ENCODE measurements at places on chromosomes 7 and 10.

DNA sequence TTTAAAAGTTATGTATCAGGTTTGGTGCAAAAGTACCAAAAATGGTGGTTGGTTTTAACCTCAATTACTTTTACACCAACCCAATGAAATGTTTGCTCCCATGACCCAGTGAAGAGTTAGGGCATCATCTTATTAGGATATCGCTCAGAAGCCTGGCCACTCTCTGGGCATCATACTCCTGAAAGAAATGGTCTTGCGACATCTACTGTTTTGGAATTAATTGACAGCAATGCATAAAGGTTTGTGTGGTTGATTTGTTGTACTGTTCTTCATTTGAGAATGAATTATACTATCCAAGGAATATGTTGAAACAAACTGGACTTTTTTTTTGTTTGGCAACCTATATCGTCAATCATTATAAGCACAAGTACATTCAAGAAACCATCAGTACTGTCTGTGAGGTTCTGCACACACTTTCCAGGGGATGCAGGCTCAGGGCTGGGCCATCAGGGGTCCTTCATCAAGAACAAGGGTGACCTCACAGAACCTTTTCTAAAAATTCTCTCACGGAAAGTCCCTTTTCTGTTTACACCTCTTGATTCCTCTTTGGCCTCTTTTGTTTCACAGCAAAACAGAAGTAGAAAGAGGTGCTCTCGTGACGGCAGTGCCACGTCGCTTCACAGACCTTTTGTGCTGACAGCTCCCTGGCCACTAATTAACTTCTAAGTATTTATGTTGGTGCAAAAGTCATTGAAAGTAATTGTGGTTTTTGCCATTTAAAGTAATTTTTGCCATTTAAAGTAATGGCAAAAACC lies 117.2 kb upstream of the KLF6 start:
- H3K4me3 ChIP-seq = no peak overlapping the region
- peak; percentile 5 for DNase-seq
- H3K4me1 ChIP-seq = no peaks in the 10 kb centered on the region
- no peak overlapping the region for H3K27ac ChIP-seq
- no peaks in the 10 kb centered on the region for H3K36me3 ChIP-seq

GRCh38 chr10:70744617-70745143 lies 40.5 kb downstream of the TBATA start:
- H3K4me3 ChIP-seq = no peak overlapping the region
- H3K27me3 ChIP-seq = no peaks in the 10 kb centered on the region
- H3K36me3 ChIP-seq = no peaks in the 10 kb centered on the region

GRCh38 chr10:29613791-29614190 lies 21.0 kb downstream of the SVIL start:
- H3K27ac ChIP-seq = no peak overlapping the region
- H3K36me3 ChIP-seq = no peaks in the 10 kb centered on the region
- H3K4me1 ChIP-seq = peaks cover 23% of the 10 kb centered on the region
- H3K4me3 ChIP-seq = no peak overlapping the region
- DNase-seq = no peak
- H3K27me3 ChIP-seq = no peaks in the 10 kb centered on the region

DNA sequence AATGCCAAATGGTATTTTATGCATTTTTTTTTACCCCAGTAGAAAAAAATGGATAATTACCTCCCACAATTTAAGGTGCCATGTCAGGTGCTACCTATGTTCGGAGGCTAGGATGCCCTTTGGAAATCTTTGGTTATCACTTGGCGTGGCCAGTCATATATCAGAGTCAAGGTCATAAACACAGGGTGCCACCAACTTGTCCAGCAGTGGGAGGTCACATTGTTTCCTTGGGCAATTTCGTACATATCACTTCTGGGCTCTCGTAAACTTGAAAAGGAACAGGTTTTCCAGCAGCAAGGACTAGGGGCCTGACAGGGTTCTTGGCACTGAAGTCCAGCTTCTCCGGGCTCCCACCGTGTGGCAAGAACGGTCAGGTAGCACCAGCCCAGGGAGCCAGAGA lies 48.0 kb upstream of the BHLHA15 start:
- H3K4me3 ChIP-seq = no peak overlapping the region
- H3K27ac ChIP-seq = no peak overlapping the region

- no peaks in the 10 kb centered on the region for H3K36me3 ChIP-seq
- no peak for DNase-seq
- no peaks in the 10 kb centered on the region for H3K4me1 ChIP-seq
- H3K4me3 ChIP-seq = no peak overlapping the region
Measured at GRCh38 chr10:80871083-80871482, 333.4 kb downstream of the SH2D4B start.

GRCh38 chr7:22427104-22427503 lies 70.2 kb upstream of the RAPGEF5 start:
- no peak overlapping the region for H3K4me3 ChIP-seq
- H3K27ac ChIP-seq = no peak overlapping the region
- H3K4me1 ChIP-seq = no peaks in the 10 kb centered on the region

- no peaks in the 10 kb centered on the region for H3K27me3 ChIP-seq
- H3K4me3 ChIP-seq = no peak overlapping the region
Measured at GRCh38 chr10:49052069-49052468, 63.3 kb downstream of the VSTM4 start.

DNA sequence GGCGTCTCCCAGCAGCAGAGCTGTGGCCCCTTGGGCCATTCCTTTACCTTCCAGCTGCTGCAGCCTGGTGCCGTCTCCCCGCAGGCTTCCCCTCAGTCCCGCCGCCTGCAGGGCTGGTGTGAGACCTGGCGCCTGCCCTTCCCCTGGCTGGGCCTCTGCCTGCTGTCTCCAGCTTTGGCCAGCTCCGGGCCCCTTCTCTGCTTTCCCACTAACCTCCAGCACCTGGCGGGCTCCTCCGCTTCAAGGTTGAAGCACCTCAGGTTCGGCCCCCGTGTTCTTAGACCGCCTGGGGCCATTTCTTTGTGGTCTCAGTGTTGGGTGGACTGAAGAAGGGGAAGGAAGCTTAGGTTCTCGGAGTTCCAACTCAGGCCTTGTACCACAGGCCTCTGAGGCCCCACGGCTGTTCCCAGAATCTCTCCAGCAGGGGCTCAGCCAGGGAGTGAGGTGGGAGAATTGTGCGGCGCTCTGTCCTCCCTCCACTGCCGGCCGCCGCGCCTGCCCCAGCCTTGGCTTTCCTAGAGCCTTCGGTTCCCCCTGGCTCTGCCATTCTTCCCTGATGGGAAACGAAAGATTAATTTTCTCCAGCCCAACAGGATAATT lies 30.3 kb downstream of the GBX1 start:
- peak overlapping the region; percentile 34 for H3K27ac ChIP-seq
- no peaks in the 10 kb centered on the region for H3K27me3 ChIP-seq
- H3K4me3 ChIP-seq = no peak overlapping the region
- H3K36me3 ChIP-seq = no peaks in the 10 kb centered on the region

DNA sequence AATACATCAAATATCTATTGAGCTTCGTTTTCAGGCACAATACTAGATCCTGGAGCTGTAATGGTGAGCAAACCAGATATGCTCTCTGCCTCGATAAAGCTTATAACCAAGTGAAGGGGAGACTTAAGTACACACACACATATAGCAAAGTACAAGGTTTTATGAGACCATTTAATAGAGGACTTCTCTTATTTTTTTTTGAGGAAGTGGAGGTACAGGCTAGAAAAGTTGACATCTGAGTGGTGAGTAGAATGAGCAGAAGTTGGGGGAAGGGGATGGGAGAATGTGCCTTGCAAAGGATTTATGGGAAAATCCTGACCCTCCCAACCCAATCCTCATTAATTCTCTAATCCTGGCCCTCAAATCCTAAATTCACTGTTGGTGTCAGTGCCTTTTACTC lies 7.7 kb downstream of the CCDC136 start:
- DNase-seq = no peak
- peaks cover 25% of the 10 kb centered on the region for H3K4me1 ChIP-seq
- no peaks in the 10 kb centered on the region for H3K27me3 ChIP-seq
- peaks cover 22% of the 10 kb centered on the region for H3K36me3 ChIP-seq
- H3K4me3 ChIP-seq = no peak overlapping the region

GRCh38 chr10:5862360-5862961 lies 27.2 kb downstream of the ANKRD16 start:
- DNase-seq = no peak
- H3K4me1 ChIP-seq = no peaks in the 10 kb centered on the region
- H3K27me3 ChIP-seq = no peaks in the 10 kb centered on the region
- no peak overlapping the region for H3K4me3 ChIP-seq

DNA sequence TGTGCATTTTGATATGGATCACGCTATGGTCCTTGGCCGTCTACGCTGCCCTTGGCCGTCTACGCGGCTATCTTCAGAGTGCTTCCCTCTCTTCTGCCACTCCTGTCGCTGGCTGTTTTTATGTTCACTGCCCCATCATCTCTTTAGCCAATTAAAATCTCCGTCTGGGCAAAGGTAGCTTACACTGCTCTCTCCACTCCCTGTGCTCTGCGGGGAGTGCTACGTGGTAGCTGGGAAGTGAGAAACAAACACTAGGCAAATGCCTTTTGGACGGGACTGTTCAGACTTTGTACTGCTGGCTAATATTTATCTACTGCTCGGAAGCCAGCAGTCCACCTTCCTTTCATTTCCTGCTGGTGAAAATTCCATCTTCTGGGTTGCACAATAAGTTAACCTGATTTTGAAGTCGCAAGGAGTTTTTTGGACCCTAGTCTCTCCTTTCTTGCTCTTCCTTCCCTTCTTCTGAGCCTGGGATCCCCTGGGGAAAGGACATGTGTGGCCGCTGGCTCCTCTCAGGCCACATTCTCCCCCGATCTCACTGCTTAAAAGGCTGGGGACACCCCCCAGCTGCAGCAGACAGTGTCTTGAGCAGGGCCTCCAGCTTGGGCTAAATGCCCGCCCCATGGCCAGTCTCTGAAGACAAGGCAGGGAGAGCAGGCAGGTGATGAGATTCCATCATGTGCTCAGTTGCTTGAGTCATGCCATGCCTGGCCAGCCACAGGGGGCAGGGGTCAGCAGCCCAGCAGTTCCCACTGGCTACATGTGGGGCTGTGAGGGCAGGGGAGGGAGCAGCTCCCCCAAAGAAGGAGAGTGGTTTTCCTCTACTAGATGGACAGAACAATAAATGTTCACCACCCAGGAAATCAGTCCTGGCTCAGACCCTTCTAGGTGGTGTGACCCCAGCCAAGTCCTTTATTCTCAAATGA lies 25.5 kb upstream of the RBM33 start:
- no peak overlapping the region for H3K27ac ChIP-seq
- H3K36me3 ChIP-seq = no peaks in the 10 kb centered on the region
- no peak overlapping the region for H3K4me3 ChIP-seq
- no peak for DNase-seq
- no peaks in the 10 kb centered on the region for H3K4me1 ChIP-seq
- H3K27me3 ChIP-seq = no peaks in the 10 kb centered on the region

DNA sequence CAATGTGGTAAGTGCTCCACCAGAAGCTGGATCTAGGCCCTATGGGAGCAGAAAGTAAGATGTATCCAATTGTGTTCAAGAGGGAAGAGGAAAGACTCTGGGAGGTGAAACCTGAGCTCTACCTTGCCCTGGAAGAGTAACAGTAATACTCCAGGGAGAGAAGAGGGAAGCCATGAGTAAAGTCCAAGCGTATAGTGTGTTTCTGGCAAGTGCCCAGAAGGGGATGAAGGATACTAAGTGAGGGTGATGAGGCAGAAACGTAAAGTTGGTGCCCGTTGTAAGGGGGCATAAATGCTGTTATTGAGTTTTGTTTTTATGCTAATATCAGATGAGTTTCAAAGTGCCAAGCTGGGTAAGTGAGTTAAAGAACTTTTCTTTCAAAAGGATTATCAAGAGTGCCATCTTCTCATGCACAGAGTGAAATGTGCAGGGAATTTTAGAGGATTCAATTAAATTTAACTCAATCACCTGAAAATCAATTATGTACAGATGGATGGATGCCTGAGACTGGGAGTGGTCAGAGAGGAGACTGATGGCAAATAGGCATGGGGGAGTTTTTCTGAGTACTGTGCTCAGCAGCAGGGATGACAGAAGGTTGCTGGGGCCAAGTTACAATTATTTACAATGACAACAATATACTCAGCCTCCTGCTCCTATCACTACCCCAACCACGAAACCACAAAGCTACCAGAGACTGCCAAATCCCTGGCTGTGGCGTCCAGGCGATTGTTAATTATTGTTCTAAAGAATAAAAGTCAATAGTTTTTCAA lies 123.3 kb upstream of the LAMB4 start:
- DNase-seq = no peak
- no peak overlapping the region for H3K27ac ChIP-seq
- H3K36me3 ChIP-seq = peaks cover 4% of the 10 kb centered on the region
- H3K27me3 ChIP-seq = no peaks in the 10 kb centered on the region
- H3K4me3 ChIP-seq = no peak overlapping the region

DNA sequence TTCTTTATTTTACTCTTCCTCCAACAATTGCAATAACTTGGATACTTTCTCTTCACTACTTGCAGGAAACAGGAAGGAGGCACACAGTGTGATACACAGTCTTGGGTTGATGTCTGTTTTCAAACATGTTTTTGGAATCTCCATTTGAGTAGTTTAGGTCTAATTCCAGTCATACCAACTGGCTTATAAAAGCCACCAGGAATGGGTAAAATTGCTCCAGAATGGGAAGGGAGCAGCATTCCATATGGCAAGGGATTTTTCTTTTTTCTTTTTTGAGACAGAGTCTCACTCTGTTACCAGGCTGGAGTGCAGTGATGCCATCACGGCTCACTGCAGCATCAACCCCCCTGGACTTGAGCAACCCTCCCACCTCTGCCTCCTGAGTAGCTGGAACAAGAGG lies 545.1 kb upstream of the GALNT17 start:
- no peak overlapping the region for H3K4me3 ChIP-seq
- H3K27ac ChIP-seq = no peak overlapping the region
- H3K4me1 ChIP-seq = peaks cover 72% of the 10 kb centered on the region

DNA sequence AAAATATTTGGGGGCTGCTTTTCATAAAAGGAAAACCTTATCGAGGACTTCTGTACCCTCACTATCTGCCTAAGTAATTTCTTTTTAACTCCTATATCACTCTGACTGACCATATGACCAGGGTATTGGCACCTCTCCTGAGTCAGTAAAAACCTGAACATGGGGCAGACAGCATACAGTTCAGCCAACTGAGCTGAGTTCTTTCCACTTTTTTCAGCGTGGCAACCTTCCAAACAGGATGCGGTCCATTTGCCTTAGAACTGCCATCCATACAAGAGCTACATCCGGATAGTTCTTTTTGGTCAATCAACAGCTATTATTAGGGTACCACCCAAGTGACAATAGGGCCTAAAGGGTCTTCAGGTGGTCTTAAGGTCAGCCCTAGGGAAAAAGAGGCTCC lies 122.6 kb downstream of the MARCHF5 start:
- no peak overlapping the region for H3K4me3 ChIP-seq
- H3K27me3 ChIP-seq = peaks cover under 1% of the 10 kb centered on the region
- H3K27ac ChIP-seq = no peak overlapping the region

DNA sequence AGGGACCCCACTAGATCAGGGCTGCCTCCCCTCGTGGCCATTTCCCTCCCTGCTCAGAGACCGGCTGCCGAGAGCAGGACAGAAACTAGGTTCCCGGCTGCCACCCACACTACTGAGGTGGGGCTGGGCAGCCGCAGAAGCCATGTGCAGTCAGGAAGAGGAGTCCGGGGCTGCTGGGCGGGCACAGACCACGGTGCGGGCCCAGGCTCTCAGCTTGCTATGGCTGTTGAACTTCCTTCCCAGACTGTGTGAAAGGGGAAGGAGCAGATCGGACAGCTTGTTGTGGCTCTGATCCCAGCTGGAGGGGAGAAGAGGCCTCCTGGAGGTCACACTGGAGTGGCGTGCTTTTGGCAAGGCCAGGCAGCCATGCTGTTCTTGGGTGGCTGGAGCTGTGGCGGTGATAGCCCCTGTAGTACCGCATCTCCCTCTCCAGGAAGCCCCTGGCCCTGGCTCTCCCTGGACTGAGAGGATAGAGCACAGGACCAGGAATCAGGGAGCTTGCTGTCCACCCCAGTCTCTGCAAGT lies 56.8 kb downstream of the HK1 start:
- H3K4me1 ChIP-seq = peaks cover 31% of the 10 kb centered on the region
- DNase-seq = no peak
- H3K36me3 ChIP-seq = no peaks in the 10 kb centered on the region
- H3K27ac ChIP-seq = no peak overlapping the region
- no peak overlapping the region for H3K4me3 ChIP-seq
- no peaks in the 10 kb centered on the region for H3K27me3 ChIP-seq
